Activated T-cell treated with anti-CD3 and anti-CD28 coated beads for 48 hours (primary cell): ENCODE measurements at places on chromosomes 1 and 21.

- no peak for DNase-seq
Measured at GRCh38 chr1:188089461-188089860, 1260.7 kb downstream of the PLA2G4A start.

- DNase-seq, result peak; percentile 60
Measured at GRCh38 chr1:25232866-25233784, 823 bp upstream of the SYF2 start.

GRCh38 chr1:240435996-240436566 lies 175.9 kb downstream of the GREM2 start:
- DNase-seq, result no peak

DNA sequence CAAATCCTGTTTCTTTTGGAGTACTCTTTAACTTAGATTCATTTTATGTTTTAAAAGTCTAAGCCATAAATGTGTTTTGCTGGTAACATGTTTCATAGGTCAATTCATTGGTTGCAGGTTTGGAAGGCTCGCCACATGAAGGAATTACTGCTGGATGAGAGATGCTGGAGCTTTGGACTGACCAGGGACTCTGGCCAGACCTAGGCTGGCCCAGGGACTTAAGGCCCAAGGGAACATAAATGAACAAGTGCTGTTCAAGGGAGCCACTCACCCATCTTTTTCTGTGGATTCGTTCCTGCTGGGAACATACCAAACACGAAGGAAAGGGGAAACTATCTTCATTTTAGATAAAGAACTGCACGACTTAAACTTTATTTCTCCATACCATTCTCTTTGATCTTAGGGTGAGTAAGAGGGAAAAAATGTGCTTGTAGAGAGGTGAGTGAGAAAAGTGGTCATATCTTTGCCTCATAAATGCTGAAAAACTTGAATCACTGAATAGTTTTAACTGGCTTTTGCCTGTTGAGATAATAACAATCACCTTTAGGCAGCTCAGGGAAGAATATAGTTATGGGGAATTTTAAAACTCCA lies 15.3 kb upstream of the SHCBP1L start:
- DNase-seq, result no peak

- no peak for DNase-seq
Measured at GRCh38 chr1:75131565-75132241, 2.5 kb upstream of the LHX8 start.

DNA sequence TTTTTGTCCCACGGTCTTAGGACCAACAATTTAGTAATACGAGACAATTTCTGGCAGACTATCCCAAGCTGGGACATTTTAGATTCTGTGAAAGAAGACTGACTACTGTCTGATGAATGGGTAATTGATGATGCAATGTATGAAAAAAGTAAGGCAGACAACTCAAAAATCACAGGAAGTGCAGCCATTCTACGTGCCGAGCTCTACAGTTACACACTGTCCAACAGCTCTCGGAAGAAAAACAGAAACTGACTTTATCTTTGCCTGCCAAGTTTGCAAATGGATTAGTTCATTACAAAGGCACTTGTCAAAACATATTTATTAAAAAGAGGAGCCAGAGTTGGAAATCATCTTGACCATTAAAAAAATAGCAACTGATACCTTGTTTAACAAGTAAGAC lies 31.3 kb downstream of the ZBTB8B start:
- no peak for DNase-seq

DNA sequence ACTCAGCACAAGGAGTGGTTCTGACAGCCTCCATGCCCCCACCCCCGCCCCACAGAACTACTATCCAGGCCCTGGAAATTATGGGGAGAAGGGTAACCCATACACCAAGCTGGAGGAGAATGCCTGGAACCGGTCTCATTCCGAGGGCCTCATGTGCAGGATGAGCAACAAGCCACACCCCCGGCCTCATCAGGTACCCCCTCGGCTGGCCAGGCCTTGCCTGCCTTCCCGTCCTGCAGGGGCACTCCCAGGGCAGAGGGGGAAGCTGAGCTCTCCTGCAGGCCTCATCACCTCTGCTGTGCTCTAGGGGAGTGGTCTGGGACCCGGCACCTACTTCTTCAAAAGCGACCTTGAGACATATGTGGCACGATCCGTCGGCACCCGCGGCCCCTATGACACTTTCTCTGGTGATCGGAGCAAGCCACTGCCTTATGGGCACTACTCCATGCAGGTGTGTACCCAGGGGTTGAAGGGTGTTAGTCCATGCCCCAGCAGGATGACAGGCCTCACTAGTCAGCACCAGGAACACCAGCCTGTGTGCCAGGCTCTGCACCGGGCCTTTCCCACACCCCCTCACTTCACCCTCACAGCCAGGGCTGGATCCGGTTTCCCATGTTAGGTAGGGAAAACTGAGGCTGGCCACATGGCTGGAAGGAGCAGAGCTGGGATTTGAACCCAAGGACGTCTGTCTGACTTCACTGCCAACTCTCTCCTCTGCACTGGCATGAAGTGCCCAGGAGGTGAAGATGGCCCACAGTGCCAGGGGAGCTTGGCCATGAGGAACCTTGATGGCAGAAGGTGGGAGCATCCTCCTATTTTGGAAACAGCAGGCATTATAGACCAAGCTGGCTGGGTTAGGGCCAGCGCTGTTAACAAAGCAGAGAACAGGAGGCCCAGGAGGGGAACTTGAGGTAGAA lies 10.9 kb upstream of the TTC22 start:
- no peak for DNase-seq

DNA sequence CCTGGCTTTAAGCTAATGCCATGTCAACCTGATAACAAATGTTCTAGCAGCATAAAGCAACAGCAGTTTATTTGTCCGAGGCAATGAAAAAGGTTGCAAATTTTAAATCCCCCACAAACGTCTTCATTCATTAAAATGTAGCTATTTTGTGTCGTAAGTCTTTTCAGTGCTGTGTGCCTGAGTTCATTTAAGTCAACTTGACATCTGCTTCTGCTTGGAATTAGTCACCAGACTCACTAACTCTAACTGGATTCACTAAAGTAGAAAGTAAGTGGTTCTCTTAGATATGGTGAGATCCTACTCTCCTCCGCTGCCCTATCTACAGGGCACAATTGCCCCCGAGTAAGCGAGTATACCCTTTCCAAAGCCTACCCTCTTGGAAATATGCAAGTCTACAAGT lies 118.4 kb upstream of the CHRM3 start:
- DNase-seq, result no peak

- DNase-seq, result no peak
Measured at GRCh38 chr21:46498335-46499050, 39.8 kb downstream of the DIP2A start.

DNA sequence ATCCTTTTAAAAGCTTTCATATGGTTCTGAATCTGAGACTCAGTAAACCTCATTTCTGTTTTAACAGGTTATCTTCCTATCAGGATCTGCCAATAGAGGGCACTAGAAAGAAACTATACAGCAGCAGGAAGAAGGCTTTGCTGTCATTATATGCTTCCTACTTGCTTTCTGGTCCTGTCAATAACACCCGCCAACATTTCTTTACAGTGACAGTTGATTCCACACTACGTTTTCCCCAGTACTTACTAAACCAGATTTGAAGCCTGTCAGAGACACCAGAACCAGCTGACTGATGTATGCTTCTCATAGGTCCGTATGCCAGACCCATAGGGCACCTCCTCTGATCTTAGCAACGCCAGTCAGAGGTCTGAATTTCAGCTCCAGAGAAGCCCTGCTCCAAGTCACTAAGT lies 341.0 kb upstream of the NEGR1 start:
- no peak for DNase-seq

DNA sequence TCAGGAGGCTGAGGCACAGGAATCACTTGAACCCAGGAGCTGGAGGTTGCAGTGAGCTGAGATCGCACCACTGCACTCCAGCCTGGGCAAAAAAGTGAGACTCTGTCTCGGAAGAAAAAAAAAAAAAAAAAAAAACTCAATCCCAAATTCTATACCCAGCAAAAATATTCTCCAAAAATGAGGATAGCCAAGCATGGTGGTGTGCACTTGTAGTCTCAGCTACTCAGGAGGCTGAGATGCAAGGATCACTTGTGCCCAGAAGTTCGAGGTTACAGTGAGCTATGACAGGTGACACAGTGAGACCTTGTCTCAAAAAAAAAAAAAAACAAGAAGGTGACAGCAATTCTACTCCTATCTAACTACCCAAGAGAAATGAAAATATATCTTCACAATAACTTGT lies 6.4 kb downstream of the TMEM50B start:
- no peak for DNase-seq

- DNase-seq, result no peak
Measured at GRCh38 chr21:42250422-42251403, 31.8 kb downstream of the ABCG1 start.

DNA sequence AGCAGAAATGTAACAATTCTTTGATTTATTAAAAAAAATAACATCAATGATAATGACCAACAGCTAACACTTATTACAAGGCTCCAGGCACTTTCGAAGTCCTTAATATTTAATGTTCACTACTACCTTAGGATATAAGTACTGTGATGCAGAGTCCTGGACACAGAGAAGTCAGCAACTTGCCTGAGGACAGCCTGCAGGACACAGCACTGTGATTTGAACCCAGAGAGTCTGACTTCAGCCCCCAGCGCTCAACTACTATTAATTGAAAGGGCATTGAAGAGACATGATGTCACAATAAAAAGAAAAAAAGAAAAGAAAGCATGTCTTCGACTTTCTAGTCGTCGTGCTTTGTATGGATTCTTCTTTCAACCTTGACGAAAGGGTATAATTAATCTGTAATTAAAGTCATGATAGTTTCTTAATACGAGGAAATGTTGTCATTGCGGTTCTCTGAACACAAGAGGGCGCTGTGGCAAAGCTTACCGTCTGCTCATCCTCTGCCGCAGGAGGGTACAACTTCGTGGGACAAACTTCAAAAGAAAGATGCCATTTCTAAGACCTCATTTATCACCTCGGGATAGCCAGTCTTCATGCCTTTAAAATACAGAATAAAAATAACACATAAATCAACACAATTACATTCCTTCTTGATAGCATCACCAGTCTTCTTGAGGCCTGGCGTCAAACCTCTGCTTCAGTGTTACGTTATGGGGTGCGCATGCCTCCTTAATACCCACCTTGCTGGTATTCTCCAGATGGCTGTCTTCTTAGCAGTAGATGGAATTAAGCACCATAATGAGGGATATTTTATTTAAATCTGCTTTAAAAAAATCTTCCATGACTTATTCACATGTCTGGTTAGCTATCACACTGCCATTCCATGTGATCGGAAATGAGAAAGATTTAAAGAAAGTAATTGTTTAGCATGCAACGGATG lies 240.1 kb downstream of the DISC1 start:
- peak; percentile 31 for DNase-seq

DNA sequence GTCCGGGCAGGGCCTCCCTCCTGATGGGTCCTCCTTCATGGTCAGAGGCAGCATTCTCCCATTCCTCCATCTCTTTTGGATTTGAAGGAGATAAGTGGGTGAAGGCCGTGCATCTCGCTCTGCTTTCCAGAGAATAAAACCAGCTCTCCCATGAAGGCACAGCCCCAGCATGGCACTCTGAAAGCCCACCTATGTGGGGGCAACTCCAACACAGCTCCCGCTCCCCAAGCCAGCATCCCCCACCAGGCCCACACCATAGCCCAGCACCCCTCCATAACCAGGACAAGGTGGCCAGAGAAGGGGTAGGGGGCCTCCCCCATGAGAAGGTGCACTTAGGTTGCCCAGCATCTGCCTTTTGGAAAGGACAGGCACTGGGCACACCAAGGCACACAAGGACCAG lies 112.2 kb downstream of the PDE9A start:
- DNase-seq, result no peak

DNA sequence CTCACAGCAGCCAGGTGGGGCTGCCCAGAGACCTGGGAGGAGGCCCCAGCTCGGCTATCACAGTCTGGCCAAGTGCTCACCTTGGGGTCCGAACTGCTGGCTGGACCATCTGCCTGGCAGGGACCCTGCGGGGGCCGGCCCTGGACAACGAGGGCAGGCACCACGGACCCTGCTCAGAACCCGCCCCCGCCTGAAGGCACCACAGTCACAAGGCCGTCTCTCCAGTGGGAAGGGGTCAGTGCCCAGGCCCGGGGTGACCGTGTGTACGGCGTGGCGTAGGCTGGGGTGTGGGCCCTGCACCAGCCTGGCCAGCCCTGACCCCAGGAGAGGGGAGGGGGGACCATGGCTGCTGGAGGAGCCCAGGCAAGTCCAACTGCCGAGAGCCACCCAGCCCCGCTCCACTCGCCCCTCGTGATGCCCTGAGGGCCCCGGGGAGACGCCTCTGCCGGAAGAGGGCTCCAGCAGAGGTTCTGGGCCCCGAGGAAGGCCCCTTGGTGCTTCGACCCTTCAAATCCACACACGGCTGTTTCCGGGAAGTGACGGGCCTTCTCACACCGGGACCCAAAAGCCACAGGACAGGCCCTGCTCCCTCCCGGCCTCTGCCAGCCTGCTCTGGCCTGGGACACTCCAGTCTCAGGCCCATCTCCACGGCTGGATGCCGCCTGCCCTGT lies 11.2 kb upstream of the RNF223 start:
- no peak for DNase-seq

- DNase-seq, result peak; percentile 29
Measured at GRCh38 chr1:150973836-150974579, 627 bp downstream of the CERS2 start.

- no peak for DNase-seq
Measured at GRCh38 chr1:100441651-100442050, 89.3 kb downstream of the CDC14A start.

DNA sequence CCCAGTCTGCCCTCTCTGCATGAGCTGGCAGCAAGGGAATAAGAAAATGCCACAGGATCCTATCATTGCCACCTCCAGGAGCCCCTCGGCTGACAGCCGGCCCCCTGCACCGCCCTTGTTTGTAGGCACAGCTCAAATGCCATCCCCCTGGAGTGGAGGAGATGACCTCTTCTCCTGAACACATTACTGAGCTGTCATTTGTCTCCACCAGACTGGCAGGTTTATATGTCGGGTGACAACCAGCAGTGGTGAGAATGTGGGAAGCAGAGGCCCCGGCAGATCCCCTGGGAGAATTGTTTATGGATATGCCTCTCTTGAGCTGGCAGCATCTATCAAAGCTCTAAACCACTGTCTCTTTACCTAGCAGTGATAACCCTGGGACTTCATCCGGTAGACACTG lies 135.4 kb upstream of the FMN2 start:
- DNase-seq, result no peak

GRCh38 chr21:15754640-15755039 lies 24.9 kb downstream of the USP25 start:
- DNase-seq, result no peak
